ENCODE measurements at places on chromosomes 12 and 14.

DNA sequence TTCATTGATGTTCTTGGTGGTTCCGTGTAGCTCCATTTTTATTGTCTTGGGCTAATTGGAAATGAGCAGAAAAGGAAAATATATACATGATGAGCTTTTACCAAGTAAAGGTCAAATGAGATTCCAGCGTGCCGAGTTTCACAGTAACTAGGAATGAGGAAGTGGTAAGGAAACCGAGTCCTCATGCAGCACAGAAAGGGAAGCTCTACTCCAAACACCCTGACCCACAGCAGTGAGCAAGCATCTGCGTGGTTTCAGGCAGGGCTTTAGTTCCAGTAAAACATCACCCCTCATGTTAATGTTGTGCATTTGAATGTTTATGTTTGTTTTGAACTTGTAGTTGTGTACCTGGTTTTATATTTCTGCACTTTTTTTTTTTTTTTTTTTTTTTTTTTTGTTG, 208.0 kb downstream of the SLC41A2 start:
- DNase-seq, result no peak

GRCh38 chr12:92628476-92628875, 74.3 kb upstream of the PLEKHG7 start:
- no peak for DNase-seq

DNA sequence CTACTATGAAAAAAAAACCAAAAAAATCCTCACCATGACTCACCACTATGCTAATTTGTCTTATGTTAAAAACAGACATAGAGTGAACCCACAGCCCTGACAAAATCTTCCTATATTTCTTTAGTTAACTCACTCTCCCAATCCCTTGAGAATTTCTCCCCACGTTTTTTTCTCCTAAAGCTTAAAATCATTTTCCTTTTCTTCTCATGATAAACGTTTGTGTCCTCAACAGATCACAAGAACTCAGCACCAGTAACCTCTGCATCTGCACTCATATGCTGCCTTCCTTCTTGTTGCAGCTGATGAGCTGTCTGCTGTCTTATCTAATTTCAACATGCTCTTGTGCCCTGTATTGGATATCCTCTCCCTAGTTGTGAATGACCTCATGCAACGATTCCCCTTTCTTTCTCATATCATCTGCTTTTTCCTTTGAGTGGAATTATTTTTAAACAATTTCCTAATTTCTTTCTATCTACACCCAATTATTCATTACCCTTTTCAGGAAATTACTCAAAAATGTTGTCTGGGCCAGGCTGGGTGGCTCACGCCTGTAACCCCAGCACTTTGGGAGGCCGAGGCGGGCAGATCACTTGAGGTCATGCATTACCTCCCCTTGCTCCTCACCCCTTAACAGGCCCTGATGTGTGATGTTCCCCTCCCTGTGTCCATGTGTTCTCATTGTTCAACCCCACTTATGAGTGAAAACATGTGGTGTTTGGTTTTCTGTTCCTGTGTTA, 427.5 kb upstream of the MGAT4C start:
- DNase-seq, result no peak

- DNase-seq, result no peak
Measured at GRCh38 chr12:92729773-92730305, 27.1 kb downstream of the PLEKHG7 start.

DNA sequence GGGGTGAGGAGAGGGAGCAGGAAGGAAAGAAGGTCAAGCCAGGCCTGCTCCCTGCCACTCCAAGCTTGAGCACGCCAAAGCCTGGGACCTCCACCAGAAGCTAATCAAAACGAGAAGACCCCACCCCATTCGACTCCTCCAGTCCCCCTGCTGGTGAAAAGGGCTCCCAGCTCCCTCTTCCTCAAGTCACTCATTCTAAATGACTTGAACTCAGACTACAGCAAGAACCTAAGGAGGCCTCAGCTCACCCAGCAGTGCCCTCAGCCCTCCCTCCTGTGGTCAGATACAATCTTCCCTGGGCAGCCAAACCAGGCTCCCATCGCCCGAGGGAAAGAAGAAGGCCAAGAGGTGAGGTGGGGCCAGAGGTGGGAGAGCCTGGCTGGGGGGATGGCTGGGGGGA, 17.4 kb downstream of the HDAC7 start:
- DNase-seq, result no peak

- no peak for DNase-seq
Measured at GRCh38 chr14:57686304-57686703, 179.6 kb downstream of the SLC35F4 start.

DNA sequence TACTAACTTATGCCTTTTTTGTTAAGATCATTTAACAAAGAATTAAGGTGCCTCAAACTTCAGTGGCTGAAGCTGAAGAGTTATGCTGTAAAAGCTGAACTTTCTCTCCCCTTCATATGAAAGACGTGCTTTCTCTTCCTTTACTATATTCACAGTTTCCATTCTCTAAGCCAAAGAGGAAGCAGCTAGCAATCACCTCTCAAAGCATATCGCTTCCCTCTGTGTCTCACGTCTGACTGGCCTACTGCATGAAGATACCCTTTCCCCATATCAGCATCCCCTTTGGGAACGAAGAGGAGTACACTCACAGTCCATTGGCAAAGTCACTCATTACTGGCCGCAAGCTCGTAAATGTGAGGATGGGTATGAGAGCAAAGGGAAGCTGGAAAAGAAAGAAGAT, 34.9 kb downstream of the SLC11A2 start:
- no peak for DNase-seq

DNA sequence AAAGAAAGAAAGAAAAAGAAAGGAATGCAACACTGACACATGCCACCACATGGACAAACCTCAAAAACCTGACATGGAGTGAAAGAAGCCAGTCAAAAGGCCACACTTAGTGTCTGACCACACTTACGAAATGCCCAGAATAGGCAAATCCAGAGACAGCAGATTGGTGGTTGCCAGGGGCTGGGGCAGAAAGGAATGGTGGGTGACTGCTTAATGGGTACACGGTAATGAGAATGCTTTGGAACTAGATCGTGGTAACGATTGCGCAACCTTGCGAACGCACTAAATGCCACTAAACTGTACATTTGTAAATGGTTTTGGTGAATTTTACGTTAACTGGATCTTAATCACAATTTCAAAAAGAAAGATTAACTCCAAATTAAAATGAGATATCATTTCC, 39.5 kb downstream of the SCARB1 start:
- DNase-seq, result no peak

GRCh38 chr12:108735855-108736254, 4.5 kb upstream of the CORO1C start:
- no peak for DNase-seq

GRCh38 chr14:64970776-64971477, 1.2 kb downstream of the RAB15 start:
- no peak for DNase-seq

DNA sequence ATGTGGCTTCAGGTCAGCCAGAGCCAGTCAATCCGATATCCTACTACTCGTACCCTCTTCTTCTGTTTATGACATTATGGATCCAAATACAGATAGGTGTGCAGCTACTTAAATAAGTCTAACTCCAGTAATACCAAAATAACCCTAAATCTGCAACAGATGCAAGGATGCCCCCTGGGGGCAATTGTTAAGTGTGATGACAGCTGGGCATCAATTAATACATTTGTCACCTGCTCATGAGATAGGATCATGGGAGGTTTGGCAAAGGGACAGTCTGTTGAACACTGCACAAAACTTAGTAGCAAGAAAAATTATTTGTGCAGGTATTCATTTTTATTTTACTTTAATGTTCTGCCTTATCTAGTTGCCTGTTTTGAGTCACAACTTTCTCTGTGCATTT, 83.2 kb downstream of the SLC38A6 start:
- DNase-seq, result no peak

- DNase-seq, result no peak
Measured at GRCh38 chr14:22176957-22177356, 412.1 kb downstream of the DAD1 start.

- DNase-seq, result no peak
Measured at GRCh38 chr14:94390372-94391086, 2.1 kb upstream of the SERPINA1 start.

DNA sequence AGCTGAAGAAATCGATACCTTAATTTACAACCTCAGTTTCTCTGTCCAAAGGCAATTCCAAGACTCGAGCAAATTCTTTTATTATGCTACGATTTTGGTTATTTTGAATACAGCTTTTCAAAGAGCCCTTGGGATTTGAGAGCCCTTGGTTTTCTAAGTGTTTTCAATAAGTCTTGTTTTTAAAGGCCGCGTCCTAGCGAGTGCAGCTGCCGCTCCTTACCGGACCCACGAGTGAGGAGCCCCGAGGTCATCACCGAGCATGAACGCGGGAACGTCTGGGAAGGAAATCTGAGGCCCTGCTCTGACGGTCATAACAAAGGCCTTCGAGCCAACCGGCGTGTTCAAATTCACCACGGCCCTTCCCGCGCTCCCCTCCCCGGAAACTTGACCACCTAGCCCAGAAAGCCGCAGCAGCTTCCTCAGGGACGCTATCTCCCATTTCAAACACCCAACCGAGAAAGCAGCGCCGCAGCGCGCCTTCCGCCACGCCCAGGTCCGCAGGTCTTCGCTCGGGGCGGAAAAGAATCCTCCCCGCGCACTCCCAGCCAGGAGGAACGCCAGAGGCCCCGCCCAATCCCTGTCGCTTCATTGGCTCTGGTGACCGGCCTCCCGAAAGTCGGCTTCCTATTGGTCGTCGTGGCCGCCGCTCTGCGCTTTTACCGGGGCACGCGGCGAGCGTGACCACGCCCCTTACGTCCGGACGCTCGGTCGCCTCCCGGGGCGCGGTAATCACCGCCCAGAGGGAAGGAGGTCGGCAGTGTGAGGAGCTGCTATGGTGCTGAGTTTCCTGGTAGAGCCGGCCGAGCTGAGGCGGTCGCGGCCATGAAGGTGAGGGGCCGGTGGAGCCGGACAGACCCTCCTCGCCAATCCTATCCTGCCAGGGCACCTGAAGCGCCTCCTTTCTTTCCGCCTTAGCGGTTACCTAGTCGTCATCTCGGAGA, at the start of gene RNF34:
TSS of gene RNF34 (plus strand) at position 728 of the 941 bp plus-strand sequence. CDS start at position 823, 95 bp downstream.
- peak; percentile 98 for DNase-seq

- DNase-seq, result no peak
Measured at GRCh38 chr12:133058203-133059113, 21.1 kb downstream of the ZNF84 start.

DNA sequence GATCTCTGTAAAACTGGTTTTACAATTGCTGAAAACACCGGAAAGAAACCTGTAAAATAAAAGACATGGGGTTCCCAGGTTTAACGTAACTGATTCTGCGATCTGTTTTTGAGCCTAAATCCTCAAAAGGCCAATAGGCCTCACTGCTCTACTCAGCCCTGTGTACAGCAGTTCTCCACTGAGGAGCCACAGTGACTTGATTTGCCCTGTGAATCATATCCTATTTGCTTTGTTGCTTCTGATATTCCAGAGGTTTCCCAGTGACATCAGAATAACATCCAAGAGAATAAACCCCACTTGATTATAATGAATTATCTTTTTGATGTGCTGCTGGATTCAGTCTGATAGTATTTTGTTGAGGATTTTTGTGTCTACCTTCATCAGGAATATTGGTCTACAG, 27.5 kb downstream of the MDM1 start:
- DNase-seq, result no peak

DNA sequence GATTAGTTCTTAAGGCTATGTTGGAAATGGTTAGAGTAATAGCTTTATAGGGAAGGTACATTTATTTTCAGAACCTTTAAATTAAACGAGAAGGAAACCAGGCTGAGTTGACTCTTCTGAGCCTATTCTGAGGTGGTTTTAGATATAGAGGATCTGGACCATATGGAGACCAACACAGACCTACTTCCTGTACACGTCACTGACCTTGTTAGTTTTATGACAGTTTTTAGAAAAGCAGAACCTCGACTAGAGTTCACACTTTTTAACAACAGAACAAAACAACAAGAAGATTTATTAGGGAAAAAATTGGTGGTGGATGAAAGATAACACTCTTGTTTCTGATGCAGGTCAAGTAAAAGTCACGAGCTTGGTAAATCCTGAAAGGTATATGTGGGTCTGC, 107.1 kb downstream of the NPAS3 start:
- no peak for DNase-seq

- DNase-seq, result no peak
Measured at GRCh38 chr14:75496755-75497154, 25.5 kb upstream of the BATF start.

DNA sequence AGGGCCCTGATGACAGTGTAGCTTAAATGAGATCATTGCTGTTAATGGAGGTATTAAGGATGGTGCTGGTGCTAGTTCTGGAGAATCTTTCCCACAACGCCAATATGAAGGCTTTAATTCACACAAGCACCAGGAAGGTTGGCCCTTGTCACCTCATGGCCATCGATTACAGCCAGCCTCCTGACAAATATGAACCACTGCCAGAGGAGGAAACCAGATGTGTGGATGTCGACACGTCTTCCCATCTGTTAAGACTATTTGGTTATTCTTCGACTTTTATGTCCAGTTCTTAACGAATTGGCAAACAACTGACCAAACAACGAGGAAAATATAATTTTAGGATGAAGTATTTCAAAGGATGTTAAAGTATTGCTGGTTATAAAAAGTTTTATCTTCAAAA, 79.5 kb downstream of the PIK3C2G start:
- DNase-seq, result no peak

GRCh38 chr12:48198672-48198971, 4.5 kb downstream of the OR10AD1 start:
- peak; percentile 44 for DNase-seq

GRCh38 chr14:105333613-105334364, 19.2 kb downstream of the PACS2 start:
- DNase-seq, result no peak

DNA sequence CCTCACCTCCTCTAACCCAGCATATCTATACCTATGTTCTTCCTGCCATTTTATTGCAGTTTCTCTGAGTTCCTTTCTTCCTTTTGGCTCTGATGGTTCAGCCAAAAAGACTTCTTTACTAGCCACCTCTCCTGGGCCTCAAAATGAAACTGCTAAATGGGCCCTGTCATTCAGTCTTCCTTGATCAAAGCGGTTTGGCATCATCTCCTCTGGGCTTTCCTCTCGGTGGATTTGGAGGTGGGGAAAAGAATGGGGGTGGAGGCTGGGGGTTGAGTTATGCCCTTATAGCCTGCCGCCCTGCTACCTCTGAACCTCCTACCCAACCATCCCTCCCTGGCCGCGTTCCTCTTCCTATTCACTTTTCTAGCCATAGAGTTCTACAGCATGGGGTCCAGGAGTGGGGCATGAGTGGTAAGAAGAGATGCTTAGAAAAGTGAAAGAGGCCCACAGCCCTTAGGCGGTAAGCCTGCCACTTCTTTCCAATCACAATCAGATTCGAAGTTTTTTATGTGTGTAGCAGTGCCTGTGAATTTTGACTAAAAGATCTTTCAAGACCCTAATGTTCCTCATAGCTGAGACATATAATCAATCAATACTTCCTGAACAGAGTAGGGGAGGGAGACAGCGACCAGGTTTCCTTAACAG, 2.5 kb downstream of the AJUBA start:
- no peak for DNase-seq

Data from stimulated activated CD4-positive, alpha-beta T cell treated with anti-CD3 and anti-CD28 coated beads, Interleukin-2, amount 100 ng/mL, for 24 hours (primary cell).